ENCODE measurements at places on chromosomes 3 and 15. TPM values are rescaled to one million over a fixed set of nuclear protein-coding genes. Genes with fewer than 3 reads are reported as not detected.

KIF15 gene
- 0.81 TPM for total RNA-seq

CISH gene
- total RNA-seq, result 71.6 TPM

MESP1 gene
- total RNA-seq, result 4.9 TPM

NANOGP8 gene
- not detected for total RNA-seq

SKOR1 gene
- 0.52 TPM for total RNA-seq

EPHB1 gene
- total RNA-seq, result 1.6 TPM

IL12A gene
- total RNA-seq, result 0.96 TPM

ZNF385D gene
- total RNA-seq, result 9.4 TPM

GRAMD1C gene
- total RNA-seq, result 6.4 TPM

FEZF2 gene
- total RNA-seq, result not detected

PTH1R gene
- total RNA-seq, result 14.9 TPM

ALS2CL gene
- 64.5 TPM for total RNA-seq

MST1R gene
- total RNA-seq, result 46.2 TPM
